ENCODE measurements at places on chromosomes 16 and 17. TPM values are rescaled to one million over a fixed set of nuclear protein-coding genes. Genes with fewer than 3 reads are reported as not detected.

The ABI3 gene
- total RNA-seq = 54.9 TPM

The C17orf50 gene
- not detected for total RNA-seq

The FBXW10B gene
- 0.82 TPM for total RNA-seq

The TAC4 gene
- not detected for total RNA-seq

The CTRB2 gene
- not detected for total RNA-seq

DNA sequence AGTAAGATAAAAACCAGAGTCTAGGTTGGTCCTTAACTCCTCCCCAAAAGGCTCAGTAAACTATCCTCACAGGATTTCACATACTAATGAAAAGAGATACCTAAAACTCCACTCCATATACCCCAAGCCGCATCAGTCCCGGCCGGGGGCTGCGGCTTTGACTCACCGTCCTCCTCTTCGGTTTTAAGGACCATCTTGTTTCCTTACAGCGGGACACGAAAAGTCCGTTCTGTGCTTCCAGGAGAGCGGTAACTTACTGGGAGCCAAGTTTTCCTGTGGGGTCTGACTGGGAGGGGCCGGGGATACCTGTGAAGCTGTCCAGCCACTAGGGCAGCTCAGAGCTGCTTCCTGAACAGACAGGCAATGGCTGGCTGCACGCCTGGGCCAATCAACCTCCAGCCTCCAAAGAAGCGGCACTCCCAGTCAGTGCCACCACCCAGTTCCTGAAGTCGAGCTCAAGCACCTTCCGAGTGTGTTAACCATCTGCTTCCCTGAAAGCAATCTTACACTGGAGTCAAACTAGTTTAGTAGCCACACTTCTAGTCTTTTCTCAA, 45.5 kb downstream of the CYTH1 start:
- DNase-seq = peak; percentile 69

- DNase-seq = no peak
Measured at GRCh38 chr17:12222392-12222791, 201.7 kb downstream of the MAP2K4 start.

DNA sequence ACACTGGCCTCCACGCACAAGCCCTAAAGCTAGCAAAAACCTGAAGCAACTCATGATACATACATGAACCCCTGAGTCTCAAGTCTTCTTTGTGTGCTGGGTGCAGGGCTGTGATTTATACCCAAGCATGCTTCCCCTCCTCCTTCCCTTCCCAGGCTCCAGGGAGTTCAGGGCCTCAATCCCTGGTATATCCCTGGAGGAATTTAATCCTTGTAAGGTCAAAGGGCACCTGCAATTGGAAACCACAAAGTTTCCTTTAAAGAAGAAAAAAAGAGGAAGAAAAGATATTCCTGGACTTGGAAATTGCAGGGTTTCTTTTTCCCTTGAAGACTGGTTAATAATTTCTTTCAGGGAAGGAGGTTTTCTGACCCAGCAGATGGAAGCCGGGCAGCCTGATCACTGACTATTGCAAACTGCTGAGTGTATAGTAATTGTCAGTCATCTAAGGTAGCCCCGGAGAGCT, 182.3 kb downstream of the AATF start:
- no peak for DNase-seq

- no peak for DNase-seq
Measured at GRCh38 chr17:37750768-37751475, 6.1 kb upstream of the HNF1B start.

DNA sequence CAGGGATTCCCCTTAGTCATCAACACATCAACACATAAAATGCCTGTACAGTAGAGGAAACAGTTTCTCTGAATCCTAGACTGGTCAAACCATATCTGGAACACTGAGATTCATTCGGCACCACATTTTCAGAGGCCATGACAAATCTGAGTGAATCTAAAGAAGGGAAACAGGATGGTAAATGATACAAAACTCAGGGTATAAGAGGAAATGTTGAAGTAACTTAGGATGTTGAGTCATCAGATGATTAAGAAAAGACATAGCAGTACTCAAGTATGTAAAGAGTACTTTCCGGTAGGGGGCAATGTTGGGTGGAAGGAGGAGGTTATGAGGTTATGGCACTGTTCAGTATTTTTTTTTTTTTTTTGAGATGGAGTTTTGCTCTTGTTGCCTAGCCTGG, 358.5 kb upstream of the PMFBP1 start:
- DNase-seq = no peak

DNA sequence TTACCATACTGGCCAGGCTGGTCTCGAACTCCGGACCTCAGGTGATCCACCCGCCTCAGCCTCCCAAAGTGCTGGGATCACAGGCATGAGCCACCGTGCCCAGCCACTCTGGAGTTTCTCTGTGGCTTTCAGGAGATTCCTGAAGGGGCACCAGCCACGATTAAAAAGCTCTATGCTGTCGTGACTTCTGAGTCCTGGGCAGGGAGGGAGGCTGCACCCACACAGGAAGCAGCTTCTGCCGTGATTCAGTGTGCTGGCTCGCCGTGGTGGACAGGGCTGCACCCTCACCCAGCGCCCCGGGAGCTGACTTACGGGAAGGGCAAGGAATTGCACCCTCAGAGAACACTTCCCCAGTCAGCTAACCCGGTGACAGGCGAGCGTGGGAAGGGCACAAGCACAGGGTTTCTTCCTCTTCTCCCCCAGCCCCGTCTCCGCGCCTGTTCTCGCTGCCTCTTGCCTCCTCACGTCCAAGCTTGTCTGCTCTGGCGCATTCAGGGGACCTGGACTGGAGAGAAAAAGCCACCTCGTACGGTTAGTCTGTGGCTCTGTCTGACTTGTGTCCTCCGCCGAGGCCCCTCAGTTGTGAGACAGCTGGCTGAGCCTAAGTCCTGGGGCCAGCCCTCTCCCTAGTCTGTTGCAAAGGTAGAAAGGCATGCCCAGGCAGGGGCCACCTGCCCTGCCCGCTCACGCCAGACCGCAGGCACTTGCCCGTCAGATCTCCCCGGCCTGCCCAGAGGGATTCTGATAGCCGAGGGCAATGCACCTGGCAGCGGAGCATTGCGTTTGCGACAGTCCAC, 145.0 kb downstream of the SEC14L1 start:
- DNase-seq = no peak

Data from activated naive CD8-positive, alpha-beta T cell treated with anti-CD3 and anti-CD28 coated beads for 36 hours (primary cell).